ENCODE measurements at places on chromosomes 5 and 9.

DNA sequence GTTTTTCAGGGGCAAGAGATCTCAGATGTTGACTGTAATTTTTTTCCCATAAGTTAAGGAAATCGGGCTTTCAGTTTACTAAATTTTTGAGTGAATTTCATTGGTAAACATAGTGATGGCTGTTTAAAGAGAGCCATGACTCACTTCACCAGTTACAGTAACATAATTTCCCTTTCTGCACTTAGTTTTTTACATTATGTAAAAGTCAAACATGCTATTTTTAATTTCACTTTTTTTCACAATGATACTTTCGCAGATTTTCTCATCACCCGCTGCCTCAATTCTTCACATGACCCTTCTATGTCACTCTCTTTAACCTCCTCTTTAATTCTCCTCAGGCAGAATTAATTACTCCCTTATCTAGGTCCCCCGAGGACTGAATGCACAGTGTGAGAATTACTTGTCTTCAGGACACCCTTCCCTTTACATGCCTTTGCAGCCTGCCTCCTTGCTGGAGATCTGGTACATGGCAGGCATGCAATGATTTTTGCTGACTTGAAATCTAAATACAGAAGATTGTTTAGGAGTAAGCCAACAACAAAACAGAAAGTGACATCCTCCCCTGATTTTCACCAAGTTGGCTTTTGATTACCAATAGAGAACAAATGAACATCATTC, 217.5 kb upstream of the S1PR3 start:
- DNase-seq, result no peak

- DNase-seq, result no peak
Observed at GRCh38 chr9:68507130-68507805, 33.4 kb downstream of the TMEM252 start.

GRCh38 chr5:76175821-76176403, 92.7 kb downstream of the SV2C start:
- peak; percentile 48 for DNase-seq

DNA sequence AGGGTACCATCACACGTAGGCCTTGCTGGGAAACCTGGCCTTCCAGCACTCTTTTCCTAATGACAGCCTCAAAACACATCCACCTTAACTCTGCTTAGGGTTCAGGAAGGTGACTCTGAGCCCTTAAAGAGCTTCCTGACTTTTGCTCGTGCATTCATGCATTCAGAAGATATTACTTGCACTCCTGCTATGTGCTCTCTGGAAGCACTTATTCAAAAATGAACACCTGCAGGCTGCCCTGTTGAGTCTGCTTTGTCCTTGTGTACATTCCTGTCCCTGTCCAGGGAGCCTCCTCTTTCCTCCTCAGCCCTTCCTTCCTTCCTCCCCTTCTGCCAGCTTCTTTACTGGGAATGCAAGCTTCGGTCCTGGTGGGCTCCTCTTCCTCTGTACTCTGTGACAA, 61.5 kb downstream of the SPRY4 start:
- no peak for DNase-seq

GRCh38 chr9:11893331-11893730, 799.9 kb upstream of the TYRP1 start:
- no peak for DNase-seq

DNA sequence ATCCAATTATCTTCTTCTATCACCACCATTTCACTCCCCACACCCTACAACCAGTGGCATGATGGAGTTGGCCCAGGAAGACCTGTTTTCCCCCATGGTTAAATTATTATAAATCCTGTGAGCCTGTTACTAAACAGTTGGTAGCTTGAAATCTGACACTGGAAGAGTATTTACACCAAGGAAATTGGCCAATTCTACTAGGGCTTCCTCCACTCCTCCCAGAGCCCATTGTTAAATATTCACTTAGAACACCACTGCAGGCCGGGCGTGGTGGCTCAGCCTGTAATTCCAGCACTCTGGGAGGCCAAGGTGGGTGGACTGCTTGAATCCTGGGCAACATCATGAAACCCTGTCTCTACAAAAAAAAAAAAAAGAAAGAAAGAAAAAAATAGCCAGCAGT, 32.4 kb upstream of the CKS2 start:
- DNase-seq, result no peak

GRCh38 chr9:72274916-72275315, 90.1 kb downstream of the ZFAND5 start:
- no peak for DNase-seq

DNA sequence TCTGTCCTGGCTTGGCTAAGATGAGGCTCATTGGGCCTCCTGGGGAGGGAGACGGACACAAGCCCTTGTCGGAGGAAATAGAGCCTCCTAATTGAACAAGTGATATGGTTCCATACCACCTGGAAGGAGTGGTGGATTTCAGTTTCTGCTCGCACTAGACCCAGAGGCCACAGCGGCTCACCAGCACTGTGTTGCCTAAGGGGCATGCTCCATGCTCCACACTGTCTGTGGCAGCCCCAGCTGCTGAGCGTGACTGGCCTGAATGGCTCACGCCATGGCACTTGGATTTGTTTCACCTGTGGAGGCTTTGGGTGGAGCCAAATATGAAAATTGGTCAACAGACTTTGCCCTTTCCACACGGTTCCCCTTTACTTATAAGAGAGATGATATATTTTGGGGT, 181.1 kb downstream of the HSPA4 start:
- DNase-seq, result no peak

DNA sequence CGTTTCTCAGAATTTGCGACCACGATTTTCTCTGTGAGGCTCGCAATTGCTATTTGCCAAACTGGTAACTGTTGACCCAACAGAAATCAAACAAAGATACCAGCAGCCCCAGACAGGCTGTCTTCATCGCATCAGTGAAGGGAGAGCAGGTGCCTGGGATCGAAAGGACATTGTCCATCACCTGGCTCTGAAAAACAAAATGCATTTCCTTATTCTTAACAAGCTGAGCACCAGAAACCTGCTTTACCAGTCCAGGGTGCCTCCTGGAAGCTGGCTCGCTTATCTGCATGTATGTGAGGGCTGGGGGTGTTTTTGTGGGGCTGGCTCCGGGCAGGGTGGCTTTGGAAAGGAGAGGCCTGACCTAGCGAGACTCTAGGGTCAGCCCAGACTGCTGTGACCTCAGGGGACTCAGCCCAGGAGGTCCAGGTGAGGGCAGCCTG, 24.7 kb downstream of the WWC1 start:
- no peak for DNase-seq

Data from CD4-positive, alpha-beta T cell treated with Interleukin-2 at 100 ng/mL for 4 hours (primary cell).